Esophagus muscularis mucosa (tissue), 4 donors: ENCODE measurements at places on chromosomes 16 and 17. TPM values are rescaled to one million over a fixed set of nuclear protein-coding genes. Genes with fewer than 3 reads are reported as not detected.

DNA sequence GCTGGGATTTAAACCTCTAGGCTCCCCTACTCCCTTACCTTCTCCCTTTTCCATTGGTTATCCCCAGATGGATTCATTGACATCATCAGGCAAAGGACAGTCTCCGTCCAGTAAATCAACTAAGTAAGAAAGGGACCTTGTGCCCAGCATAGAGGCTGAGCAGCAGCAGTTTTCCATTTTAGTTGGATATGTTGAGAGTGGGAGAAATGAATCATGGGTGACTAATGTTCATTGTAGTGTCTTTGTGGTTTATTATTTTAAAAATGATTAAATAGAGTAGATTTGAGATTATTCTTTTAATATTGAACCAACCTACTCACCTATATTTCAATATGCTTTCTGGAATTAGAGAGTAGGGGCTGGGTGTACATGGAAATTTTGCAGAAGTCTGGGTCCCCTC is 99.4 kb upstream of the CACNG3 start:
- H3K4me1 ChIP-seq = no peaks in the 10 kb centered on the region
- H3K27me3 ChIP-seq = no peaks in the 10 kb centered on the region
- DNase-seq = no peak
- H3K4me3 ChIP-seq = no peak overlapping the region
- no peak overlapping the region for H3K27ac ChIP-seq

DNA sequence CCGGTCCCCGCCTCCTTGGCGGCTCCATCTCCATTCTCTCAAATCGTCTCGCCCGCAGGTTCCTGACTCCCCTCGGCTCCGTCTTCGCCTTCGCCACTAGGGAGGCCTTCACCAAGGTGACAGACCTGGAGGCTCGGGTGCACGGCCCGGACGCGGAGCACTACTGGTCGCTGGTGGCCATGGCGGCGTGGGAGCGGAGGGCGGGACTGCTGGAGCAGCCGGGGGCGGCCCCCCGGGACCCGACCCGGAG is 862 bp downstream of the GLTPD2 start:
- peak overlapping the region; percentile 73 for H3K4me3 ChIP-seq
- H3K4me1 ChIP-seq = peaks cover 49% of the 10 kb centered on the region
- peak overlapping the region; percentile 94 for H3K27ac ChIP-seq
- H3K36me3 ChIP-seq = no peaks in the 10 kb centered on the region
- H3K27me3 ChIP-seq = peaks cover 13% of the 10 kb centered on the region

GRCh38 chr16:70715860-70716357 is 30.1 kb upstream of the MTSS2 start:
- peak overlapping the region; percentile 88 for H3K27ac ChIP-seq
- no peaks in the 10 kb centered on the region for H3K27me3 ChIP-seq
- H3K36me3 ChIP-seq = peaks cover 11% of the 10 kb centered on the region
- peak overlapping the region; percentile 10 for H3K4me3 ChIP-seq

NPIPA5 gene
- total RNA-seq = 35.5 TPM

- H3K4me3 ChIP-seq = no peak overlapping the region
- H3K4me1 ChIP-seq = no peaks in the 10 kb centered on the region
- no peak overlapping the region for H3K27ac ChIP-seq
- H3K36me3 ChIP-seq = no peaks in the 10 kb centered on the region
- H3K27me3 ChIP-seq = no peaks in the 10 kb centered on the region
Measured at GRCh38 chr16:77393955-77394354, 40.9 kb downstream of the ADAMTS18 start.
